AG08395 (cell line): ENCODE measurements at places on chromosomes 16 and 17.

DNA sequence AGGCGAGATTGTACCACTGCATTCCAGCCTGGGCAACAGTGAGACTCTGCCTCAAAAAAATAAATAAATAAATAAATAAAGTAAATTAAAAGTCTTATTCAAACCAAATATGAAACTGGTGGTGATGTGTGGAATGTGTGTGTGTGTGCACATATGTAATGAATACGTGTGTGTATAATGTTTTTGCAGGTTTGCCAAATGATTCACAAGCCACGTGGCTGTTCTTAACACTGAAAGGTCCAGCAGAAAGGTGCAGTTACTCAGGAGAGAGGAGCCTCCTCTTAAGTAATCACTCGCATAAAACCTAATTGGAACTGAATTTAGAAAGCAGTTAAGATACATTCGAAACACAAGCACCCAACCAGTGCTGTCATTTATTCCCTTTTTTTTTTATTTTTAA, 22.9 kb downstream of the GDE1 start:
- DNase-seq, result no peak

DNA sequence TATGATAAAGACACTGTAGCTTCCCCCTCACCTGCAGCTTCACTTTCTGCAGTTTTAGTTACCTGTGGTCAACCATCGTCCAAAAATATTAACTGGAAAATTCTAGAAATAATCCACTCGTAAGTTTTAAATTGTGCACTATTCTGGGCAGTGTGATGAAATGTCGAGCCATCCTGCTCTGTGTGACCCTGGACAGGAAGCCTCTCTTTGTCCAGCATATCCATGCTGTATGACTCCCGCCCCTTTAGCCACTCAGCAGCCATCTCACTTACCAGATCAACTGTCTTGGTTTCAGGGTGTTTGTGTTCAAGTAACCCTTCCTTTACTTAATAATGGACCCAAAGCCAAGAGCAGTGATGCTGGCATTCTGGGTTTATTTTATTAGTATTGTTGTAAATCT, 56.1 kb downstream of the SIAH1 start:
- DNase-seq, result no peak

- no peak for DNase-seq
Observed at GRCh38 chr16:54846766-54847165, 83.9 kb upstream of the IRX5 start.

GRCh38 chr16:68126395-68126794, 41.2 kb downstream of the NFATC3 start:
- DNase-seq, result no peak

GRCh38 chr17:1915889-1916288, 86.1 kb downstream of the RPA1 start:
- DNase-seq, result no peak

DNA sequence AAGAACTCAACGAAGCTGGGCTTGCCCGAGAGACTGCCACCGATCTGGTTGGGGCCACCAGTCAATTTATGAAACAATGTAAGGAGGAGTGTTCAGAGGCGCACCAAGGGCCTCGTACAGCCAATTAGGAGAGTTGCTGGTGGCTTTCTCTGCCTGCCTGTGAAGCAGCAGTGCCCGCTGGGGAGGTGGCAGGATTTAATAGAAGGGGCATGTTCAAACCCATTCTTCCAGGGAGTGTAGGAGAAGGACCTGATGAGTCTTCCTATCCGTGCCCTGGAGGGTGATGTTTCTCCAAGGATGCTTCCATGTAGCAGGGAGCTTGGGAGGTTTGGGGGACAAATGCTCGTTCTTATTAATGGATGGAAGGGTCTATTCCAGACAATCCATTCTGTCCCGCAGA, 178.4 kb downstream of the CCDC182 start:
- DNase-seq, result no peak

GRCh38 chr17:8857919-8858318, 9.6 kb downstream of the PIK3R6 start:
- DNase-seq, result peak; percentile 45

- DNase-seq, result peak; percentile 92
Observed at GRCh38 chr16:10579965-10580882, at the start of gene EMP2. Gene EMP2 (minus strand): TSS chr16:10580598. CDS start chr16:10547617, 32,981 bp downstream.

GRCh38 chr16:80695020-80695419, 109.4 kb downstream of the CDYL2 start:
- no peak for DNase-seq

DNA sequence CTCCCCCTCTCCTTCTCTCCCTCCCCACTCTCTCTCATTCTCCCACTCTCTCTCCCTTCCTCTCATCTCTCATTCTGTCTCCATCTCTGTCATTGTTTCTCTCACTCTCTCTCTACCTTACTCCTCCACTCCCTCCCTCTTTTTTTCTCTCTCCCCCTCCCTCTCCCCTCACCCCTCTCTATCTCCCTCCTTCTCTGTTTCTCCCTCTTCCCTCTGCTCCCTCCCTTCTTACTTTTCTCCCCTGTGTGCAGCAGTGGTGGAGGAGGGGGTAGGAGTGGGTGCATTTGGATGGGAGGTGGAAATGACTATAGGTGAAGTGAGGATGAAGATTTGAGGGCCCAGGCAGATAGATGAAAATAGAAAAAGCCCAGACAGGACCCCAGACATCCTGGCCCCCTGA, 70.9 kb downstream of the HLF start:
- no peak for DNase-seq

DNA sequence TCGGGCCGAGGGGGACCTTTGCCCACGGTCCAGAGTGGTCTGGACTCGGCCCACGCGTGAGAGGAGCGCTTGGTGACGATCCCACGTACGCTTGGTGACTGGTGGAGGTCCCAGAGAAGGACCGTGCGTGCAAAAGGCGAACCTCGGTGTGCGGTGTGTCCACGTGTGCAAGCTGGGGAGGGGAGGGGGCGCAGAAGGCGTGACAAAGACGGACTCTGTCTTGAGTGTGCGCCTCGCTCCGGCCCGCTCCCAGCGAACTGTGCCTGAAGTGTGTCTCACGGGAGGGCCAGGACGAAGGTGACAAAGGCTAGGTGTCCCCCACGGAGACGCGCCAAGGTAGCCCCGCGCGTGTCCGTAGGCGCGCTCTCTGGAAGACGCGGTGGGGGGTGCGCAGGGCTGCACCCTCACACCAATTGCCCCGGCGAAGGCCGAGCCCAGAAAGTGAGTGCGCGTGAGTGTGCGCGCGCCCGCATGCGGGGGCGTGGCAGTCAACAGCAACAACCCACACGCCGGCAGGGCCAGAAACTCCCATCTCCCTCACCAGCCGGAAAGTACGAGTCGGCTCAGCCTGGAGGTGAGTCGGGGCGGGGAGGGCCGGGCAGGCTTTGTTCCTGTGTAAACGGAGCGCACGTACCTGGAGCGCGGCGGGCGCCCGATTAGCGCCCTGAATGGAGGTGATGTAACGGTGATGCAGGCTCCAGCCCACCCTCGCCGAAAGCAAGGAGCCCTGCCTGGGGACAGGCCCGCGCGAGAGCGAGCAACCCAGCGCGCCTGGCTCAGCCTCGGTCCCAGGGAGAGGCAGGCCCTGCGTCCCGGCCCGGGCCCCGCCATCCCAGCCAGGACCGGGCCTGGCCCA, at the start of gene GPRC5C:
TSS of gene GPRC5C (plus strand) at position 521 of the 856 bp plus-strand sequence. CDS start 7,689 bp downstream, outside the sequence.
- peak; percentile 41 for DNase-seq

DNA sequence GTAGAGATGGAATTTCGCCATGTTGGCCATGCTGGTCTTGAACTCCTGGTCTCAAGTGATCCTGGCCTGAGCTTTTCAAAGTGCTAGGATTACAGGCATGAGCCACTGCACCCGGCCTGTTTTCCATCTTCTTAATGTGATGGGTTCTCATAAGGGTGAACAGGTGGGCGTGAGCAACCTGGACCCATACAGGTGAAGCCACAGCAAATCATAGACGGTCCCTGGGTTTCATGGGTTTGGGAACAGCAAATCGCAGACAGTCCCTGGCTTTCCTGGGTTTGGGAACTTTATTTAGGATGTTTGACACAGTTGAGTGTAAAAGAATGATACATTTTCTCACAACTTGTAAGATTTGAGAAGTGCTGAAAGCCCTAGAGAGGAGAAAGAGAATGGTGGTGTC, 12.9 kb upstream of the MEIOB start:
- no peak for DNase-seq

- DNase-seq, result no peak
Observed at GRCh38 chr17:58351182-58351581, 819 bp downstream of the SUPT4H1 start.

DNA sequence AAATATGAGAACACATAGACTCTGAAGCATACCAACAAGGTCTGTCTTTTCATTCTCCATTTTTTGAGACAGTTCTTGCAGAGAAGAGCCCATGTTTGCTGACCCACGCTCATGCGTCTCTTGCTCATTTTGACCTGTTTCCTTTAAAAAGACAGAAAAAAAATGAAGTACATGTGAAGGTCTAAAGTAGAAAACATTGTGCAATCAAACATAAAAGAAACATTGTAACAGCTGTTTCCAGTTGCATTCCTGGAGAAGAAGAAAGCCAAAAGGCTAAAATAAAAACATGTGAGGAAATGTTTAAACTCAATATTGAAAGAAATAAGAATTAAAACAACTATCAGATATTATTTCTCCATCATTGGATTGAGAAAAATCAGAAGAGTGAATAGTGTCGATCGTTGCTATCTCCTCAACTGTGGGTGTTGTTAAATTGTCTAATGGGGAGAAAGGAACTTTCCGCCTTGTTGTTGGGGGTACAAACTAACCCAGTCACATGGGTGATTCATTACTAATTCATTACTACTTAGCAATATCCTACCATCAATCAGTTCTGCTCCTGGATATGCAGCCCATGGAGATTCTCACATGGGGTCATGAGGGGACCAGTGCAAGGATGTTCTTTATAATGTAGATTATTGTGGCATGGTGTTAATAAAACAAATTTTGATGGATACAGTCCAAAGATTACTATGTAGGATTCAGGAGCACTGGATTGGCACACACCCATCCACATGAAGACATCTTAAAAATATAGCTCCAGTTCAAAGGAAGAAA, 9.5 kb downstream of the ABCA9 start:
- peak; percentile 12 for DNase-seq

- no peak for DNase-seq
Observed at GRCh38 chr16:47779201-47780016, 318.3 kb downstream of the PHKB start.

- no peak for DNase-seq
Observed at GRCh38 chr17:73800893-73801292, 156.6 kb upstream of the SDK2 start.

- DNase-seq, result no peak
Observed at GRCh38 chr16:7363422-7364417, 31.1 kb downstream of the RBFOX1 start.

DNA sequence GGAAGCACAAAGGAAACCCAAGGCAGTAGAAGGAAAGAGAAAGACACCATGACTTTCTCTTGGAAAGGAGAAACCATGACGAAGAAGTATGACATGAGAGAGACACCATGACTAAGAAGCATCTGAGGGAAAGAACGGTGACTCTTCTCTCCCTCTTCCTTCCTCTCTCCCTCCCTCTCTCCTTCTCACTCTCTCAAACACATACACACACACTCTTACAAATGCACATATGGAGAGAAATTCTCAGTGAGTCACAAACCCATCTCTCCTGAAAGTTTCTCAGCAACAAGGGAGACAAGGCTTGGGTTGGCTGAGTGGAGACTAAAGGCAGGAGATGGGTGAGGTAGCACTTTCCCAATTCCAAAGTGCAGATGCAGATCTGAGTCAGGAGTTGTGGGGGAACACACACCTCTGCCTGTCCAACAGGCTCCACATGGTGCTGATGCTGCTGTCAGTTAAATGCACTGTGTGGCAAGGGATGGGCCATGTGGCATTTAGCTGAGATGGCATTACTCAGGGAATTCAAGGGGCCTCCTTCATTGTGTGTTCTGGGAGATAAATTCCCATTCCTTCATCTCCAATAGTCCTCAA, 336.7 kb upstream of the C16orf82 start:
- DNase-seq, result no peak

DNA sequence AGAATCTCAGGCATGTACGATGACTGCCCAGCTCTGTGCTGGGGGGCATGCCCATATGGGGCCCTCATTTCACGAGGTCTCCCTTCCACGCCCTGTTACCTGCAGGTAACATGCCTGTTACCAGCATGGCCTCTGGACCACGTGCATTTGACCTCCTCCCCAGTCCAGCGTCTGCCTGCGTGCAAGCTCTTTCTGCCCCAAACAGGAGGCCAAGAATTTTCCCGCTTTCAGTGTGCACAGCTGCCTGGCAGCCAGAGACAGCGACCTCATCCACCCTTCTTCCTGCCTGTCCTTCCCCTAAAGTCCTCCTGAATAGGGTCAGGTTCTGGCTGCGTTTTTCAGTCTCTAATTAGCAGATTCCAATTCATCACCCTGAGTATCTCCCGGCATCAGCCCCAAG, 306.5 kb upstream of the ZFHX3 start:
- DNase-seq, result no peak

- DNase-seq, result peak; percentile 22
Observed at GRCh38 chr16:56370185-56370874, 55.0 kb downstream of the AMFR start.

- peak; percentile 48 for DNase-seq
Observed at GRCh38 chr16:84198401-84198800, 7.4 kb downstream of the ADAD2 start.

GRCh38 chr17:68800751-68801150, 154.4 kb downstream of the ABCA8 start:
- DNase-seq, result no peak

DNA sequence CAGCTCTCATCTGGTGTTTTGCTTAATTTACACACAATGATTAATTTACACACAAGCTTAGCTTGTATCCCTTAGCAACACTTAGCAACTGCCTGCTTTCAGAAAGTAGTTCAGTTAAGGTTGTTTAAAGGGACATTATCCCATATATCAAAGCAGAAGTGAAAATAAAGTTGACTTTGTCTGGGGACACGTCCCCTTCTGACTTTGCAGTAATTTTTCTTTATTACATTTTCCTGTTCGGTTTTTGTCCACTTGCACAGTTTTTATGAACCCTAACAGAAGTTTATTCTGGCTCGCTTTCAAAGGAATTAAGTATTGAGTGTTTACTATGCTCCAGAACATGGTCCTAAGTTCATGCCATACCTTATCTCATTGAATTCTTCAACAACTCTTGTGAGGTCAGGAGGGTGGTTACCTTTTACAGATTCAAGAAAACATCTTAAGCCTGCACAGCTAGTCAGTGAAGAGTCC, 41.5 kb downstream of the ARHGAP44 start:
- DNase-seq, result no peak

DNA sequence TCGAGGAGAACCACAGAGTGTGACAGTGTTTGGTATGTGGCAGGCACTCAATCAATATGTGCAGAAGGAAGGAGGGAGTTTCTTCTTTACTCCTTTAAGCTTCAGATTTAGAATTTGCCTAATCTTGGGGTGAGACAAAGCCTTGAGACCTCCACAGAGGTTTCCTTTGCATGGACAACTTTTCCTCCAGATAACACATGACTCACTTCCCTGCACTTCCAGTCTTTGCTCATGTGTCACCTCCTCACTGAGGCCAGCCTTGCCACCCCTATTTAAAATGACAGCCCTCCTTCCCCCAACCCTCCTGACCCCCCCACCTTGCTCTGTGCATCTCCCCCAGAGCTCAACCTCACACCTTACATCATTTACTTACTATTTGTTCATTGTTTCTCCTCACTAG, 17.4 kb upstream of the NOS2 start:
- DNase-seq, result peak; percentile 36

DNA sequence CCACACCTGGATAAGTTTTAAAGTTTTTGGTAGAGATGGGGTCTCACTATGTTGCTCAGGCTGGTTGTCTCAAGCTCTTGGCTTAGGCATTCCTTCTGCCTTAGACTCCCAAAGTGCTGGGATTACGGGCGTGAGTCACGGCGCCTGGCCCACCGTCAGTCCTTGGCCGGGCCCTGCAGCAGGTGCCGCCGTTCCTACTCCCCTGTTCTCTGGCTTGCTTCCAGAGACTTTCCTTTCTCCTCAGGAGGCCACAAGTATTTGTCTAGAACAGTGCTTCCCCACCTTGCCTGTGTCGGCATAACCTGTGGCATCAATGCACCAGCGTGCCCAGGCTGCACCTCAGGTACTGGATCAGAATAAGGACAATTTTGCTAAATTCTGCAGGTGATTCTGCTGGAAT, 3.0 kb upstream of the MGAT5B start:
- DNase-seq, result no peak
